ENCODE measurements at places on chromosomes 2 and 18.

- DNase-seq, result no peak
Observed at GRCh38 chr18:40037356-40037755, 1917.7 kb upstream of the PIK3C3 start.

DNA sequence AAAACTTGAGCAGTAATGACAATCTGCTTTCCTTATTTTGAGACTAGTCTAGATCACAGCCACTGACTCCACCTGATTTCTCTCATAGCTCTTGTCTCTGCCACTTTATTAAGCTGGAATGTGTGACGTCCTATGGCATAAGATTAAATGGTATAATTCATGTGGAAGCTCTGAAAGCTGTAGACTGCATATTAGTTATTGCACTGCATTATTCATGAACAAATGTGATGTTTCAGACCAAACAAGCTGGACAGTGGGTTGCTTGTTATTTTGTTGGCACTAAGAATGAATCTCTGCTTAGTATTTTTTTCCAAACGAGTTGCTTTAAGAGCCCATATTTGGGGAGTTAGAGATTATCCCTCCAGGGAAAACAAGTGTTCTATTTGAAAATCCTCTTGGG lies 1218.5 kb downstream of the SUCLG1 start:
- DNase-seq, result no peak

GRCh38 chr2:26099933-26100332 lies 66.0 kb downstream of the RAB10 start:
- no peak for DNase-seq

DNA sequence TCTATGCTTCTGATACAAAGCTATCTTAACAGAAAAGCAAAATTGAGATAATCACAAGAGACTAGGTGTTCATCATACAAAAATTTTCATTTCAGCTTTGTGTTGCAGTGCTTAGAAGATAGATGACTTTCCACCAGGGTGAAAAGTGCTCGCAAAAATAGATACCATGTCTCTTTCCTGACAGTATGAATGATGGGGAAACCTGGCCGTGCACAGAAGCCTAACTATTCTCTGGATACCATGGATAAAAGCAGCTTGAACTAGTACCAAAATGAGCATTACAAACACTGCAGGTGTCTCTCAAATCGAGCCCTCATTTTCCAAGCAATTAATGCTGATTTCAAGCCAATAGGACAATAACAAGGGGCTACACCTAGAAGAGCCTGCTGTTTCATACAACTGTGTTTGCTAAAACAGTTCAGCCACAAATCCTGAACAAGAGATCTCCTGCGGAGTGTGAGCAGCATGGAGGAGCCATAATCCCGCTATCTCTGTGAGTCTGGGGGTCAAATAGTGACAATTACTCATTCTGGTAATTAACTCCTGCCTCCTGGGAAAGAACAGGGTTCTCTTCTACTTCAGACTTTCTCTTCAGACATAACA lies 507.6 kb downstream of the PID1 start:
- DNase-seq, result no peak

DNA sequence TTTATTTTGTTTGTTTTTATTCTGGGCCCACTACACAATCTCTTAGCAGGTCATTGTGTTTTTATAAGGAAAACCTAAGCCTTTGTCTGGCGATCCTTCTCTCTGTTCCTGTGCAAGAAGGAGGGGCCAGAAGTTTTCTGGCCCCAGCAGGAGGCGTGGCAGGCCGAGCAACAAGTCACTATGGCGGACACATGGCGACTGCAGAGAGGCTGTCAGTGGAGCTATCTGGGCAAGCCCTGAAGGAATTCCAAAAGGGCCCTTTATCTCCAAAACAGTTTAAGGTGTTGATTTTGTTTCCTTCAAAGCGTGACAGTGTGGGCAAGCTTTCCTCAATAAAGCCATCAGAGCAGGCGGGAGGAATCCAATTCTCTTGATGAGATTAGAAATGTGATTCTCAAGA lies 118.8 kb upstream of the CTAGE1 start:
- DNase-seq, result no peak

- DNase-seq, result no peak
Observed at GRCh38 chr2:84807063-84807485, 73.8 kb downstream of the TRABD2A start.

DNA sequence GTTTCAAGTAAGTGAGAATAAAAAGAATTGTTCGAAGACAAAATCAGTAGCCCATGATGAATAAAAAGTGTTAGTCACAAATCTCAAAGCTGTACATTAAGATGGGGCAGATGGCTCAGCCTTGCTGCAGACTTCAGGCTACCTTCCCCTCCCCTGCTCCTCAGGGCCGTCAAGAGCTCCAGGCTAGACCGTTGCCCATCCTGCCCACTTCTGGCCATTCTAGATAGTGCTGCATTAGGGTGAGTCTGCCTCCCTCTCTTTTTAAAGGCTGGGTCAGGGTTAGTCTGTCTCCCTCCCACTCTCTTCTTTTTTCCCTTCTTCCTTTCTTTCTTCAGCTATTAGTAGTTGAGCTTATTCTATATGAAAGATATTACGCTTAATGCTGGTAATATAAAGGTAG lies 86.0 kb downstream of the MAPRE2 start:
- DNase-seq, result no peak

GRCh38 chr2:227164763-227165291 lies 403 bp downstream of the COL4A3 start:
- DNase-seq, result no peak

- DNase-seq, result no peak
Observed at GRCh38 chr2:104416339-104417000, 437.4 kb upstream of the POU3F3 start.

- no peak for DNase-seq
Observed at GRCh38 chr2:208545403-208546042, 138.9 kb downstream of the PTH2R start.

DNA sequence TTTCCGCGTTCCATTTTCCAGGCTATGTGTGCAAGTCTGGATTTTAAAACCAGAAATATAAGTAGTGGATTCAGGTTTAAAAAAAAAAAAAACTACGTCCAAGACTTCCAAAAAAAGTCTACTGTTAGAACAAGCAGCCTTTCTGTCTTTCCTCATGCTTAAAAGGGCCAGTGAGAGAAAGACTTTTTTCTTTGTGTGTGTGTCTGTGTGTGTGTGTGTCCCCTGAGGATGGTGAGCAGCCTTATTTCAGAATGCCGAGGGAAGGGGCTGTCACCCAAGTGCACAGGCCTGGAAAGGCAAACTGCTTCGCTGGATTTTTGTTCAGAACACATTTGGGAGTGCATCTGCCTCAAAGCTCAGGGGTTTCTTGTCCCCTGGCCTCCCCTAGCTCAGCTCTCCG lies 98.8 kb downstream of the ZBTB7C start:
- DNase-seq, result no peak

Measured in stimulated activated CD4-positive, alpha-beta T cell treated with anti-CD3 and anti-CD28 coated beads, Interleukin-12 subunit alpha, Interleukin-12 subunit beta, amount 100 ng/mL, for 24 hours (primary cell).